Activated CD4-positive, alpha-beta T cell treated with anti-CD3 and anti-CD28 coated beads, Interleukin-2, Interleukin-6, amounts not matched to agents 100 ng/mL and 50 ng/mL, durations not matched to agents 16 hours and 8 hours (primary cell): ENCODE measurements at places on chromosomes 2 and 18.

- no peak for DNase-seq
Observed at GRCh38 chr2:69916106-69916505, 1.2 kb downstream of the MXD1 start.

DNA sequence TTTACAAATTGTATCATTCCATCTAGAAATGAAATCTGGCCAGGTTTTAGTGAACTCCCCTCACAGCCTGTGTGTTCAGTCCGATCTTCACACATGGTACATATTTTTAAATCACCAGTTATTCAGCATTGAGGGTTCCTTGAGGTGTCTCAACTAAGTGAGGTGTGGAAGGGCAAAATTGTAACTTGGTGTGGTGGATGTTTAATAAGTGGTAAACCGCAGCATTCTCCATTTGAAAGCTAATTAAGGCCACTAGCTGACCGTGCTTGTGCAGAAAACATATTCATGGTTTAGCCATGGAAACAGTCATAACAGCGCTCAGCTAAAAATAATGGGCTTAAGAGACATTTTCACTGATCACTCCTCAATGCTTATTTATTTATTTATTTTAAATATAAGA is 786.2 kb upstream of the FANCL start:
- no peak for DNase-seq

DNA sequence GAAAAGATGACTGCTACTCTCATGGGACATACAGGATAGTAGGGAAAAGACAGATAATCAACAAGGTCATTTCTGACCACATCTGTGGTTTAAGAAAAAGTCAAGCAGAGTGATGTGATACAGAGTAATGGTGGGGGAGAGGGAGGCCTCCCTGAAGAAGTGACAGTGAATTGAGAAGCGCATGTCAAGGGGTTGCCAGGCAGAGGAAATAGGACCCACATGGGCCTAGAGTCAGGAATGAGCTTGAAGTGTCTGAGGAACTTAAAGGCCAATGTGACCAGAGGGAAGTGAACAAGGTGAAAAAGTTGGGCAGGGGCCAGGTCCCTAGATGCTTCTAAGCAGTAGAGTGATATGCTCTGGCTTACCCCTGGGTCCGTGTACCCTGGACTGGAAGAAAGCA is 113.5 kb upstream of the PPP1CB start:
- DNase-seq = no peak

GRCh38 chr2:178264211-178264610 is 69.9 kb downstream of the OSBPL6 start:
- DNase-seq = no peak

GRCh38 chr2:58916063-58916462 is 674.9 kb upstream of the FANCL start:
- no peak for DNase-seq

- DNase-seq = no peak
Observed at GRCh38 chr2:23283653-23284052, 101.3 kb upstream of the KLHL29 start.

- no peak for DNase-seq
Observed at GRCh38 chr2:188492751-188493150, 201.1 kb downstream of the GULP1 start.

GRCh38 chr2:57855212-57855611 is 191.4 kb upstream of the VRK2 start:
- DNase-seq = no peak

- peak; percentile 18 for DNase-seq
Observed at GRCh38 chr2:12931186-12931844, 214.6 kb downstream of the TRIB2 start.

DNA sequence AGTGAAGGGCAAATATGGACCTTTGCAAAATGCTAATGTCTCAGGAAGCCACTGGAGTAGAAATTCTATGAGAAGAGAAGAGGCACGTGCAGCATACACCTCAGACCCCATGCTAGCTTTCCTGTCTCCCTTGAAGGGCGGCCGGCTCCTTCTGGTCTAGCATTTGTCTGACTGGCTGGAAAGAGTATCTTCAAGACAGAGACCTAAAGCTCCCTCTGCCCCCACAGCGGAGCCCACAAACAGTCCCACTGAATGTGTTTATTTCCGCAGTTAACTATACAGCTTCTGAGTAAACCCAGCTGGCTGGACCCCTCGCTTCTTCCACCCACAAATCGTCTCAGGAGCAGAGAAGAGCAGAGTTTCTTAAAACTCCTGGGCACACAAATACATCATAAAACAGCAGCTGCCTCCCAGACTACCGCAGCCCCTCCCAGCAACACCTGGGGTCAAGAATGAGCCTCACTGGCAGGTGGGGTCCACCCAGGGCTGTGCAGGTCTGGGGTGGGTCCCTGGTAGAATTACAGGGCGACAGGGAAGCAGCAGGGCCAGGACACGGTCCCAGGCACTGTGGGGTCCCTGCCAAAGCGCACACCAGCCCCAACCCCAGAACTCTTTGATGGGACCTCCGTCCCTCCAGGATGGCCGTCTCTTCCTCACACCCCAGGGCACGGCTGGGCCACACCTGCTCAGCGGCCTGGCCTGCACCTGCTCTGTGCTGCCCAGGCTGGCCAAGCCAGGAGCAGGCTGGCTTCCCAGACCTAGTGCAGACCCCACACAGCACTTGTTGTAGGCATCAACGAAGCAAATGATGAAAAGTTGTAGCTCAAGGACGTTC is 103.8 kb downstream of the PXDN start:
- DNase-seq = no peak
